Left ventricle myocardium inferior (tissue), 1 donor: ENCODE measurements at places on chromosomes 5 and 9. TPM values are rescaled to one million over a fixed set of nuclear protein-coding genes. Genes with fewer than 3 reads are reported as not detected.

The REEP2 gene
- total RNA-seq: 6.6 TPM

- no peak for DNase-seq
Observed at GRCh38 chr5:83718195-83718825, 2.3 kb downstream of the HAPLN1 start.

DNA sequence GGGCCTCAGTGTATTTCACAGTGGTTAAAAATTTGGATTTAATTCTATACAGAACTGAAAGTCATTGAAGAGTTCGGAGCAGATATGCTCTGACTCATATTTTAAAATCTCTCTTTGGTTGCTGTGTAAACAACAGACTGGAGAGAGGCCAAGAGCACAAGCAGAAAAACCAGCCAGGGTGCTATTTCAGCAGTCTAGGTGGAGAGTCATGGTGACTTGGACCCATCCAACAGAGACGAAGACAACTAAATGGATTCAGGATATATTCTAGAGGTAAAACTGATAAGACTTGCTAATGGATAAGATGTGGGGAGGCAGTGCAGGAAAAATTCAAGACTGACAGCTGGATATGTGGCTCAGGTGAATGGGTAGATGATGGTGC is 168.9 kb downstream of the MAPKAP1 start:
- no peak for DNase-seq

- DNase-seq: no peak
Observed at GRCh38 chr5:148401604-148402003, 17.8 kb downstream of the FBXO38 start.

- no peak for DNase-seq
Observed at GRCh38 chr5:111655169-111655924, 101.6 kb downstream of the NREP start.

DNA sequence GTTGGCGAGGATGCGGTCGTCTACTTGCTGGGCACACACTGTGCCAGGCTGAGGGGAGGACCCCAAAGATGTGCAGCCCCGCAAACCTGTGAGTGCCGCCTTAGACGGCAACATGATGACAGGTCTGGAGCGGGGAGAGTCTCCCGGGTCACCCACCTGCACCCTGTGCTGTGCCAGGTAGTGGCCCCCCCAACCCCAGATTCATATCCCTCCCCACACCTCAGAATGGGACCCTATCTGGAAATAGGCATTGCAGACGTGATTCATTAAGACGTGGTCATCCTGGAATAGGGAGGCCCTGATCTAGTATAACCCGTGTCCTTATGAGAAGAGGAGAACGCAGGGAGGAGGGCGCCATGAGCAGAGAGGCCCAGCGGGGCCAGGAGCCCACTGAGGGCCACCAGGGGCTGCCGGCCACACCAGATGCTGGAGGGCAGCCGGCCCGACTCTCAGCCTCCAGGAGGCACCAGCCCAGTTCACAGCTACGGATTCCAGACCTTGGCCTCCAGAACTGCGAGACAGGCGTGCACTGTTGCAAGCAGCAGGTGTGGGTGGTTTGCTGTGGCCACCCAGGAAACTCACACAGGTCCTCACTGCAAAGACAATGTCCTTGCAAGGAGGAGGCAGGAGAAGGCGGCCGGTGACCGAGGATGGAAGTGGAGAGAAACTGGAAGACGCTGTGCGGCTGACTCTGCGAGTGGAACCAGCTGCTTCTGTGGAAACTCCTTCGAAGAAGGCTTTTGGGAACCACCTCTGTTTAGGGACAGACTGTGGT is 131.9 kb upstream of the LPCAT1 start:
- peak; percentile 3 for DNase-seq

DNA sequence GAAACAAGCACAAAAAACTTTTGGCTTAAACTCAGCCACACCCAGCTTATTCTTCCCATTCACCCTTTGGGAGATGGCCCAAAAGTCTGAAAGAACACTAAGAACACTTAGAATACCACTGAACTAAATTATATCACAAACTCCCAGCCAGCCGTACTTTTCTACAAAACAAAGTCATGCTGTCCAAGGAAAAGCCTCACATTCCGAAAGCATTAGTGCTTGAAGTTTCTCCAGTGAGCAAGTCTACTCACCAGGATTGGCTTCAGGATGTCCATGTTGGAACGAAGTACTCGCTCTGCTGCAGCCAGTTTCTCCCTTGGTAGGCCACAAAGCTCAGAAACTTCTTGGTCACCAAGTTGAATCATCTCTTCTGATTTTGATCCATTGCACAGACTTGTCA is 69.7 kb downstream of the ABCA1 start:
- DNase-seq: no peak

The CWC27 gene
- 26.7 TPM for total RNA-seq

The RLN2 gene
- total RNA-seq: 0.44 TPM

DNA sequence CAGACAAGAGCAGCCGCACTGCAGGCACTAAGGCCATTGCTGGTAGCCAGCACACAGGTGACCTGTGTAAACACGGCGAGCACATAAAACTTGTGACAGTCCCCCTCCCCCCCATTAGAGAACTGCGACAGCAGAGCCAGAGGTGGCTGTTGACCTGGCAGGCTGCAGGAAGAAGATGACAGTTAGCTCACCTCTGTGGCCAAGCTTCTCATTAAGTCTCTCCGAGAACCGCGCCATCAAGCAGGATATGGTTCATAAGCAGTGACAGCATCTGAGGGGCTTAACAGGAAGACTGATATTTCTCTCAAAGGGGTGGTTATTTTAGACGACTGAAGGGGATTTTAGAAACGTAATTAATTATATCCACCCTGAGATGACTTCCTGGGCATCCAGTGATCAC is 5.2 kb downstream of the SURF4 start:
- DNase-seq: no peak

The ZNG1F gene
- total RNA-seq: 1.9 TPM

DNA sequence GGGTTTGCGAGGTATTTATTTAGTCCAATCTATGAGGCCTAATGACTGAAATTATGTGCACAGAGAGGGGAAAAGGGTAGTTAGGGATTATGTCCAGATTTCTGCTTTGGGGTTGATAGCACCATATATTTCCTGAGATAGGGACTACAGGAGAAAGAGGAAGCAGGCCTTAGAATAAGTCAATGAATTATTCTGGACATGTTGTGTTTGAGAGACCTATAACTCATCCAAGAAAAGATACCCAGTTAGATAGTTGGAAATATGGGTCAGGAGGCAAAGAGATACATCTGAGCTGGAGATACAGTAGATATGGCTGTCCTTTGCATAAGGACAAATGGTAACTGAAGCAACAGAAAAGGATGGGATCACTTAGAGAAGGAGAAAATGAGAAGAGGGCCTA is 53.1 kb downstream of the NR3C1 start:
- no peak for DNase-seq

The PDCD1LG2 gene
- 2.0 TPM for total RNA-seq

DNA sequence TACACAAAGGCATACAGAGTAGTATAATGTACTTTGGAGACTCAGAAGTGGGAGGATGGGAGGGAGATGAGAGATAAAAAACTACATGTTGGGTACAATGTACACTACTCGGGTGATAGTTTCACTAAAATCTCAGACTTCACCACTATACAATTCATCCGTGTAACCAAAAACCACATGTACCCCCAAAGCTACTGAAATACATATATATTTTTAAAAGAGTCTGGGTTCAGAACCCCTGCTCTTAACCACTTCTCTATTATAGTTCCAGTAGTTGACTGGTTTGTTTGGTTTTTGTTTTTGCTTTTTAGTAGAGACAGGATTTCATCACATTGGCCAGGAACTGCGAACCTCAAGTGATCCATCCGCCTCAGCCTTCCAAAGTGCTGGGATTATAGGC is 22.6 kb downstream of the SGTB start:
- no peak for DNase-seq

GRCh38 chr5:166709691-166710090 is 1581.8 kb upstream of the WWC1 start:
- no peak for DNase-seq

- no peak for DNase-seq
Observed at GRCh38 chr5:14258840-14259239, 115.7 kb downstream of the TRIO start.

DNA sequence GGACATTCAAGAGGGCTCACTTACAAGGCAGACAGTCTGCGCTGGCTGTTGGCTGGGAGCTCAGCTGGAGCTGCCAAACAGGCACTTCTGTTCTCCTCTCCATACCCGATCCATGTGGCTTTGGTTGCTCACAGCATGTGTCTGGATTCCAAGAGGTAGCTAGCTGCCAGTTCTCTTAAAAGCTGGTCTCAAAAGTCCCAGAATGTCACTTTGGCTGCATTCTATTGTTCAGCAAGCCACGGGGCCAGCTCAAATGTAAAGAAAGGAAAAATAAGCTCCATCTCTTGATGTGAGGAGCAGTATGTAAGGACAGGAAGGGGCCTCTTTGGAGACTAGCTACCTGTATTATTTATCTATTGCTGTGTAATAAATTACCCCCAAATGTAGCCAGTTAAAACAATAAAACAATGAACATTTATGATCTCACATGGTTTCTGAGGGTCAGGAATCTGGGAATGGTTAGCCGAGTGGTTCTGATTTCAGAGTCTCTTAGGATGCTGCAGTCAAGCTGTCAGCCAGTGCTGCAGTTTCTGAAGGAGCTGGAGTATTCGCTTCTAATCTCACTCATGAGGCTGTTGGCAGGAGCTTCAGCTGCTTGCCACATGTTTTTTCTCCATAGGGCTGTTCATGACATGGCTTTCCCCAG is 112.7 kb upstream of the CLINT1 start:
- DNase-seq: peak; percentile 21

The CNTNAP3 gene
- 9.9 TPM for total RNA-seq

DNA sequence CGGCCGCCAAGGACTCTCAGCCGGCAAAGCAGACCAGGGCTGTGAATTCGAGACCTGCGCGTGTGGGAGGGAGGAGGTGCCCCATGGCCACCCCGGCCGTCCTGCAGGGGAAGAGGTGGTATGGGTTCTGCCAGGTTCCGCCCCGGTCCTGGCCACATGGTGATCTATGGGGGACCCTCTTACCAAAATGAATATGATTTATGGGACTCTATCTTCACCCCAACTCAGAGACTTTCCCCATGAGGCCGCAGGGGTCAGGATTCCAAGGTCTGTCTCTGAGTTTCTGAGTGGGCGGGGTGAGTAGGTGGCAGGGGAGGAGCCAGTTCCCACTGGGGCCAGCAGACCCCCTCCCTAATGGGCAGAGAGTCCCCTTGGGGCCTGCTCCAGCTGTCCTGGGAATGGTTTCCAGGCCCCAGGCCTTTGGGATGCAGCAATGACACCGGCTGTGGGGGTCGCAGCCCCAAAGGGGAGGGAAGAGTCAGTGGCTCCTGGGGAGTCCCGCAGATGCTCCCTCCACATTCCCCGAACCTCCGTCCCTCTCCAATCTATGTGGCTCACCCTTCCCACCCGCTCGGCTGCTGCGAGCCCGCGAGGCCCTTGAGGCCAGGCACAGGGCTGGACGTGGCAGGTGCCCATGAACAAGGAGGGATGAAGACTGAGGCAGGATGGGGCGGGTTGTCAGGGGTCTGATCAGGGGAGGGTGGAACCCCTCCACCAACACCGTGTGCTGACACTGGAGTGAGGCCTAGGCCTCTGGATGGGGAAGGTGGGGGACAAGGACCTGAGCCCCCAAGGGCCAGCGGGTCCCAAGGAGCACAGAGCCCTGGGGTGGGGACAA is 20.1 kb upstream of the NOTCH1 start:
- no peak for DNase-seq

The CDC23 gene
- total RNA-seq: 20.2 TPM

DNA sequence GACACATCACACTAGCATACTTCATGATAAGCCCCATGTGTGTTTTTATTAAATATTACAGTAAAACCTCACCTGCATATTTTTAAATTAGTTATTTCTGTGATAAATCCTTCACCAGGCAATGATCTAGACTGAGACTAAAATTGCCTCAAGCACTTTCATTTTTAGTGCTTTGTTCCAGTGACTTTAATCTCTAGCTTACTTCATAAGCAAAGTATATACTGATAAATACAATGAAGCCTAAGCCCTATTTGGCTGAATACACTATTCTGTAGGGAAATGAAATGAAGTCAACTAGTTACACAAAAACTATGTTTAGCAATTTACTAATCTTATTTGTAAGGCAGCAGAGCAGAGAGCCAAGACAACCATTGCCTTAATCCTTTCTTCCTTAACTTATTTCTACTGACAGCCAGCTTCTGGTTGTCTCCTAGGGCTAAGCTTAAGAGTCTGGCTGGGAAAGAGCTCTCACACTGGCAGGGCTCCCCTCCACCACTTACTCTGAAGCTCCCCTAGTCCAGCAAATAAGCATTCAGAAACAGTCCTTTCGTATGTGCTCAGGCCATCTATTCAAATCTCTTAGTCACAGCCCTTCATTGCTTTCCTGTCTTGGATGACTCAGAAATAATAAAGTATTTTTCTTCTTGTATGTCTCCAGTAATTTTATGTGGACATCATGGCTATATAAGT is 31.4 kb upstream of the MTAP start:
- DNase-seq: no peak

DNA sequence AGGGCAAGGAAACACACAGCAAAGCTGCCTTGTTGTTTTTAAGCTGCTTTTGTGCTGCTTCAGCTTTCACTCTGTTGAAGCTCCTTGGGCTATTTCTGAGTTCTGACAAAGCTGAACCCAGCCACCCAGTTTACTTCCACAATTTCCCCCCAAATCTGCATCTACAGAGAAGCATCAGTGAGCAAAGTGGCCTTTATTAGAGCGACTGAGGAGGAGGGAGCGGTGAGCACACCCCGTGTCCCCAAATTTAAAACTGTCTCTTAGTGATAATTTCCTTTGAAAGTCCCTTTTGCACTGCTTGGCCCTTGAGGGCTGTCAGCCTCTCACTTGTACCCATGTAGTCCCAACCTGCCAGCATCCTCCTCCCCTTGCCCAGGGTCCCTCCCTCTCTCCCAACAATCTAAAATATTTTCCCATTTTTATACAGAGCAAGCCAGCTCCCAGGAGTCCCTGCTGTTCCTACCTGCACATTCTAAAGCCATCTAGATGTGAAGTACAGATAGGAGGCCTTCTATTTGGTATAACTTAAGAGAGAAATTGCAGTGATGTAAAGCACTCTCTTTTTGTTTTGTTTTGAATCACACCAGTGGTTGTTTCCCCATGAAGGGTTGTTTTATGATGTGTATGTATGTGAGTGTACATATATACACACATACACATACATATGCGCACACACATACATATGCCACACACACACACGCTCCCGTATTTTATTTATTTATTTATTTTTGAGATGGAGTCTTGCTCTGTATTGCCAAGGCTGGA is 313.5 kb downstream of the TLE4 start:
- DNase-seq: no peak

DNA sequence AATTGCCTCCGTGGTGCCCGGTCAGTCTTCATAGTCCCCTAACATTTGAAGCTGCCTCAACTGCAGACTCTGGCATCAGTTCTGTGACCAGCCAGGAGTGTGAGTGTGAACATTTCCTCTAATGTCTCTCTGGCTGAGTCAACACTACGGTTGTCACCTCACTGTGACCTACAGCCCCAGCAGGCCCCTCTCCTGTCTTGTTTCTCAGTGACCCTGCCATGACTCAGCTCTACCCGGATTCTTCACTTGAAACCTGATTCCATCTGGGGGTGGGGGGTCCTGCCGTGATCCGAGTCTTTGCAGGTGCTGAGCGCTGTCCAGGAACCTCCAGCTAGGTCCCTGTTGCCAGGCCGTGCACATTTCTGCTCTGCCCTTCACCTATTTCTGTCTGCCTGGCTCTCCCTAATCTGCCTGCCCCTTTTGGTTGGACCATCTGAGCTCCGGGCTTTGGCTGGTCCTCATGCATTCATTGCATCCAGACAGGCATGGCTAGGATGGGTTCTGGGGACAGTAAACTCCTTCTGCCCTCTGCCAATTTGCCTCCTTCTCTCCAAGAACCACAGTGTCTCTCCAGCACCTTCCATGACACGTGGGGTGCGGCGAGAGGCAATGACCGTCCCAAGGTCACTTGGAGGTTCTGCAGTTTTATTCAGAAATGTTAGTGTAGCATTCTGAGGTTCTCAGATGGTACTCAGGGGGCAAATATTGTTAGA is 24.2 kb downstream of the STC2 start:
- no peak for DNase-seq

- no peak for DNase-seq
Observed at GRCh38 chr5:92207151-92207550, 824.0 kb upstream of the ARRDC3 start.
